ENCODE measurements at places on chromosomes 16 and 17.

GRCh38 chr16:7871371-7871770 lies 538.7 kb downstream of the RBFOX1 start:
- no peak overlapping the region for H3K4me3 ChIP-seq
- H3K36me3 ChIP-seq = no peaks in the 10 kb centered on the region
- H3K27ac ChIP-seq = no peak overlapping the region
- no peaks in the 10 kb centered on the region for H3K27me3 ChIP-seq
- no peaks in the 10 kb centered on the region for H3K4me1 ChIP-seq

DNA sequence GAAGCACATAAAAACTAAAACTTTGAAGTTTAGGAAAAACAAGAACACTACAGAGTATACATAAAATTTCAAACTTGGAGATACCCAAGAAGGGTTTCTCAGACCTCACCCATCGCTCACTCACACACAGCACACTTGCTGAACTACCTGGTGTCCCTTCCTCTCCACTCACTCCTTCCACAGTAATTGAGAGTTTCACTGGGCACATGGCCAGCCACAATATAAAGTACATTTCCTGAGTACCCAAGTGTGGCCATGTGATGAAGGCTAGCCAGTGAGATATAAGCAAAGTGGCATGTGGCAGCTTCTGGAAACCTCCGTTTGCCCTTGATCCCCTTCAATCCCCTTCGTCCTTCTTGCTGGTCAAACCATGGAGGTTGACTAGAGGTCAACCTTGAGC lies 11.9 kb downstream of the TOX3 start:
- no peak for DNase-seq
- H3K27me3 ChIP-seq = no peaks in the 10 kb centered on the region
- H3K27ac ChIP-seq = no peak overlapping the region
- H3K4me1 ChIP-seq = no peaks in the 10 kb centered on the region

DNA sequence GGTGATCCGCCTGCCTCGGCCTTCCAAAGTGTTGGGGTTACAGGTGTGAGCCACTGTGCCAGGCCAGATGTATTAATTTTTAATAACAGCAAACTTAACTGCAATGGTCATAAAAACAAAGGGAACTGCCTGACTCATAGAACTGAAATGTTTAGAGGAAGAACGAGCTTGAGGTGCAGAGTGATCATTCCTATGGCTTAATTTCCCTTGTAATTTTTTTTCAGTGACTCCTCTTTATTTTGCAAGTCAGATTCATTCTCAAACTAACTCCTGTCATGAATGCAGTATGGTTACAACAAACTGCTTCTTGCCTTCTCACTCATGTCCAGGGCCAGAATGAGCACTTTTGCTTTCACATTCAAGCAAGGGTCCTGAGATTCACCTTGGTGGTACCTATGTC lies 231.3 kb downstream of the HAPSTR1 start:
- H3K27ac ChIP-seq = no peak overlapping the region
- DNase-seq = no peak
- H3K4me1 ChIP-seq = no peaks in the 10 kb centered on the region
- H3K27me3 ChIP-seq = no peaks in the 10 kb centered on the region
- H3K36me3 ChIP-seq = no peaks in the 10 kb centered on the region

DNA sequence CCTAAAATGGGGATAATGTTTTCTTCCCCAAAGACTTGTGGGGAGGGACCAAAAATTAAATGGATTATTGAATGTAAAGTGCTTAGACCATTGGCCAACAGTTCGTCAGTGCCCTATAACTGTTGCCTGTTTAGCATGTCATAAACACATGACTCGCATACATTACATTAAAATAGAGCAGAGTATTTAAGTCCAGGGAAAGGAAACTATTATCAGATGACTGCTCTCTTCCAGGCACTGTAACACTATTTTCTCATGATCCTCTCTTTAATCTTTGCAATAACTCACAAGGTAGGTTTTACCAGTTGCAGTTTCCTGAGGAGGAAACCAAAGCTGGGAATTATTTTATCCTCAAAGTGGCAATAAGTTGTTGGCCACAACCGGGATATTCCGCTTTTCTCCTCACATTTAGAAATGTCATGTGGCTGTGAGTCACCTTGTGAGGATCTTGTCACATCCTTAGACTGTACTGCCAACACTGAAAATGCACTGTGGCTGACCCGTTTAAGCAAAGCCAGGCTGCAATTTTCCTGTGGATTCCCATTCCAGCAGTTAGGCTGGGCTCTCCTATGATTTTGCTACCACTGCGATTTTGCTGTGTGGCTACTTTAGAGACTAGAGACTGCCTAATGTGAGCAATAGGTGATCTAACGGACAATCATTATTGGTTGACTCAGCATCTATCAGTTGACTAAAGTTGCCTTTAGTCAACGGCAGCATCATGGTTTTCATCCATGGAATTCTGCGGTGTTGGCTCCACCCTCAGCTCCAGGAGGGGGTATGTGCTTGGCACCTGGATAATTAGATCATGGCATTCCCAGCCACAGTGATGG lies 58.3 kb upstream of the DHX40 start:
- no peak overlapping the region for H3K4me3 ChIP-seq
- DNase-seq = no peak
- H3K27ac ChIP-seq = no peak overlapping the region
- H3K4me1 ChIP-seq = no peaks in the 10 kb centered on the region
- H3K36me3 ChIP-seq = no peaks in the 10 kb centered on the region

Measured in uterus (tissue), 4 donors.